ENCODE measurements at places on chromosomes 2 and 18.

- peak; percentile 53 for DNase-seq
Measured at GRCh38 chr2:189179570-189179950, at the start of gene COL5A2. COL5A2 (minus strand) TSS chr2:189179761; CDS start chr2:189179604, 157 bp downstream.

DNA sequence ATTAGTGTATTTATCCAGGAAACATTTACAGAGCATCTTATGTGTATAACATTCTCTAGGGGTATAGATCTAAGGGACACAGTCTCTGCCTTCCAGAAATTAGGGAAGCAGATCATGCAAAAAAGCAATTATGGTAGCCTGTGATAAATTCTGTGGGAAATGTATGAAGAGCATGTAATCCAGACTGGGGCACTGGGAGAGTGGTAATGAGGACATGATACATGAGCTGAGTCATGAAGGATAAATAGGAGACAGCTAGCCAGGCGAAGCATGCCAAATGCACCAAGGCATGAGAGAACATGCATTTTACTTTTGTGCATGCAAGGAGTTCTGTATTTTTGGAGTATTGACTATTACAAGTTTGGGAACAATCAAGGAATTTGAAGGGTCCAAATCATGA lies 8.9 kb upstream of the RPRM start:
- DNase-seq: no peak

- DNase-seq: no peak
Measured at GRCh38 chr2:9390151-9390850, 33.0 kb downstream of the ITGB1BP1 start.

GRCh38 chr2:26772064-26773001 lies 8.2 kb downstream of the SLC35F6 start:
- no peak for DNase-seq

DNA sequence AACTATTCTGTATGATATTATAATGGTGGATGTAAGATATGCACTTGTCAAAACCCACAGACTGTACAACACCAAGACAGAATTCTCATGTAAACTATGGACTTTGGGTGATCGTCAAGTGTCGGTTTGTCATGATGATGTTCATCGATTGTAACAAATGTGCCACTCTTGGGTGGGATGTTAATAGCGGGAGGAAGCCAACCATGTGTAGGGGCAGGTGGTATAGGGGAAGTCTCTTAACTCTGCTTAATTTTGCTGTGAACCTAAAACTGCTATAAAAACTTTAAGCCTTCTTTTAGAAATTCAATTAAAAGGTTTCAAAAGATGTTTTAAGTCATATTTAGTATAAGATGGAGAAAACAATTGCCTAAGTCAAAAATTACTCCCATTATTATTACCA lies 139.0 kb downstream of the ANKRD44 start:
- no peak for DNase-seq

- peak; percentile 26 for DNase-seq
Measured at GRCh38 chr18:28793901-28794300, 617.0 kb upstream of the CDH2 start.

DNA sequence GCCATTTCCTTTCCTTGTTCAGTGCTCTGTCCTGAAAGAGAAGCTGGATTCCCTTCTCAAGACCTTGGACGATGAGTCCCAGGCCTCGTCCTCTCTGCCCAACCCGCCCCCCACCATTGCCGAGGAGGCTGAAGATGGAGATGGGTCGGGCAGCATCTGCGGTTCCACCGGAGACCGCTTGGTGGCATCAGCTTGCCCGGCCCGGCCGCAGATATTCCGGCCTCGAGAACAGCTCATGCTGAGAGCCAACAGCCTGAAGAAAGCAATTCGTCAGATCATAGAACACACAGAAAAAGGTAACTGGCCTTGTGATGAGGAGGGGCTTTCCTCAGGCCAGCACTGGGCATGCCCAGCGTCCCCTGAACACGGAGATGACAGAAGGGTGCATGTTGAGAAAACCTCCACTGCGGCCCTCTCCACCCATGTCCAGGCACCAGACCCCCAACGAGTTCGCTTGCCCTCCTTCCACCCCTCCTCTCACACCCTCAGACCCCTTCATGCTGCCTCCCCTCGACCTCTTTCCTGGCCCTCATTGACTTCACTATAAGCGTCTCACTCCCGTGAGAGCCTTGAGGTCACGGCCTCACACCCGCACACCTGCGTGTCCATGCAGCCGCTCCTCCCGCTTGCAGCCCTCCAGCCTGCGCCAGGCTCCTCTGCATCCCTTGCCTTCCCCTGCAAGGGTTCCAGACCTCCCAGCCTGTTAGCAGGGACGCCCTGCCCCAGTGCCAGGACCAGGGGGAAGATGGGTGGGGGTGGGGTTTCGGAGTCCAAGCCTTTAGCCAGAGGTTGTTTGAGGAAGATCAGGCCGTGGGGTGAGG lies 95.0 kb downstream of the DGKD start:
- DNase-seq: peak; percentile 7

DNA sequence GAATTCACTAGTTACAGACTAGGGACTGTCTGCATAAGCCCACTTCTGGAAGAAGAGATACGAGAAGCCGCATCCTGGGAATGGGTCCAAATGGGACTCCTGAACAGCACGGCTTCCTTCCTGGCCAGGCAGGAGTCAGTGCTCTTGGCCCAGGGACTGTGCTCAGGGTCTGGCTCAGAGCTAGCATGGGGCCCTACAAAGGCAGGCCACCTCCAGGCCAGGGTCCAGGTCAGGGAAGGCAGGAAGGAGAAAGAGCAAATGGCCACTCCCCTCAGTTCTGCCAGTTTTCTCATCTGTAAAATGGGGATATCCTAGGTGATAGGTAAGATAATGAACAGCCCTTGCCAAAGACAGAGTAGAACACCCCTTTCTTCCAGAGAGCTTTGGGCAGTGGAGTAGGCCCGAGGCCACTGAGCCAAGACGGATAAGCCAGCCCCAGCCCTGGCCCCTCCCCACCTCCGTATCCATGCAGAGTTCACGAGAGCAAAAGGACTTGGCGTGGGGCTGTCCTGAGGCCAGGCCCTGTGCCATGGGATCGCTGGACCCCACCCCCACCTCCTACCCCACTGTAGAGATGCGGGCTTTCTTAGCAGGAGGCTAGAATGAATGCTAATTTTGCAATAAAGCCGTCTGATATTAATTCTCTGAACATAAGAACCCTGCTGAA lies 190.1 kb downstream of the MGAT5 start:
- DNase-seq: no peak

GRCh38 chr18:67670024-67670543 lies 153.6 kb upstream of the DSEL start:
- no peak for DNase-seq

- no peak for DNase-seq
Measured at GRCh38 chr2:175729049-175729706, 272.9 kb downstream of the LNPK start.

GRCh38 chr2:99865818-99866676 lies 276.3 kb downstream of the AFF3 start:
- no peak for DNase-seq

- DNase-seq: no peak
Measured at GRCh38 chr2:197427986-197428385, 6.8 kb downstream of the SF3B1 start.

GRCh38 chr2:158179660-158180059 lies 78.0 kb downstream of the UPP2 start:
- no peak for DNase-seq

- DNase-seq: no peak
Measured at GRCh38 chr2:227578642-227579041, 20.1 kb upstream of the SCYGR2 start.

GRCh38 chr2:66813976-66814375 lies 379.1 kb downstream of the MEIS1 start:
- DNase-seq: no peak

- no peak for DNase-seq
Measured at GRCh38 chr2:168997118-168997521, 34.0 kb downstream of the ABCB11 start.

GRCh38 chr2:108268001-108268400 lies 20.7 kb upstream of the SULT1C2 start:
- DNase-seq: no peak

DNA sequence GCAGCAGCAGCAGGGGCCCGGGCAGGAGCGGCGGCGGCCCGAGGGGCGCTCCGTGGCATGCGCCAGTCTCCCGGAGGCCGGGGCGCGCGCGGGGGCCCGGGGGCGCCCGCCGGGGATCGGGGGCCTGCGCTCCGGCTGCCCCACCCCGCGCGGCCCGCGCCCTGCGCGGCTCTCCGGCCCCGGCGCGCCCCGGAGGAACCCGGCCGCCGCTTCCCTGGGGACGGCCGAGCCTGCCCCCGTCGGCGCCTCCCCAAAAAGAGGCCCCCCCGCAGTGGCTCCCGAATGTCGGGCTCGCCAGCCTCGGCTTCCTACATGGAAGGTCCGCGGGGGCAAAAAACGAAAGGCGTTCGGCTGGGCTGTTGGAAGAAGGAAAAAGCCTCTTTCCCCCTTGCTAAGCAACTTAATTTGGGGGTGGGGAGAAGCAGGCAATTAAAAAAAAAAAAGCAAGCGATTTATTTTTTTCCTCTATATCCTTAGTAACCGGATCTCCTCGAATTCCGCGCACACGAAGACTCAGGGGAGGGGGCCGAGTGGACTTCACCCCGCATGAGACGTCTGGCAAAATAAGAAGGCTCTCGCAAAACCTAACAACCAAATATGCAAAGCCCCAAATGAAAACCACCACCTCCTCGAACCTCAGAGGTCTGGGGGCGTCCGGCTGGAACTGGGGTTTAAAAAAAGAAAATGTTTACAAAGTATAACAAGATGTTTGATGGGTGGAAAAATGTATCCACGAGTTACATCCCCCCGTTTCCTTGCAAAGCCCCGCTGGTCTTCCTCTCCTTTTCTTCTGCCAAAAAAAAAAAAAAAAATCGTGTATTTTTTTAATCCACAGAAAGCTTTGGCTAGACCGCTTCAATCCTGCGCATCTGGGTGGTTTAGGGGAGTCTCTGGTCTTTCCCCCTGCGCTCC lies at the start of gene SMAD7:
SMAD7 (minus strand) TSS at position 430 of the 912 bp plus-strand sequence. CDS start 541 bp downstream, outside the sequence.
- no peak for DNase-seq

DNA sequence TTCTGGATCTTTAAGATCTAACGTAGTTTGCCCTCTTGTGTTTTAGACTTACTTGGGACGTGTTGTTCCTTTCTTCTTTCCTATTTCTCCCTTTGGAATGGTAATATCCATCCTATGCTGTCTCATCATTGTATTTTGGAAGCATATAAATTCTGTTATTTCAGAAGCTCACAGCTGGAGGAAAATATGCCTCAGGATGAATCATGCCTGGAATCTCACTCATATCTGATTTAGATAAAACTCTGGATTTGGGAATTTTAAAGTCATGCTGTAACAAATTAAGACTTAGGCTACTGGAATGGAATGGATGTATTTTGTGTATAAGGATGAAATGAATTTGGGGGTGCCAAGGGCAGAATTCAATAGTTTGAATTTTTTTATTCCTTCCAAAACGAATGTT lies 245.2 kb upstream of the GULP1 start:
- DNase-seq: no peak

- DNase-seq: no peak
Measured at GRCh38 chr2:120243875-120244553, 8.6 kb upstream of the RALB start.

GRCh38 chr2:96541398-96542152 lies 5.0 kb downstream of the ARID5A start:
- no peak for DNase-seq

DNA sequence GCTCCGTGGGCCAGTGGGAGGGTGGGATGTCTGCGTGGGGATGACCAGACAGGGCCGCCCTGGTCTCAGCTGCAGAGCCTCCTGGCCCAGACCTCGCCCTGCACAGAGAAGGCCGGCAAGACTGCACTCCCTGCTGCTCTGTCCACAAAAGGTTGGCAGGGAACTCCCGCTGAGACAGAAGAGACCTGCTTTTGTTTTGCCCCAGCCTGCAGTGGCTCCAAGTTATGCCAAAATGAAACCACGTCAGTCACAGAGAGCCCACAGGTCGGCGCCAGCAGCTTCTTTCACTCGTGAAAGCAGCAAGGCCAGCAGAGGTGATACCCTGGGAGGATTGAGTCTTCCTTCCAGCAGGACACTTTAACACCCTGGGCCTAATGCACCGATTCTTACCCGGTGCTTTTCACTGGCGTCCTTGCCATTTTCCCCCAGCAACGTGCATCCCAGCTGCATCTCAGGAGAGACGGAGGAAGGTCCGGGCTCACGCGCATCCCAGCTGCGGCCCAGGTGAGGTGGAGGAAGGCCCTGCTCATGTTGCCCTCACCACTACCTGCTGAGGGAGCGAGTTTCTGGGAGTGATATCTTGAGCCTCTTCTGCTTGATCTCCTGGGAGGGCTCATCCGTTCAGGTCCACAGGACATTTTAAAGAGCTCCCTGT lies 22.1 kb upstream of the CTDP1 start:
- DNase-seq: no peak

- DNase-seq: no peak
Measured at GRCh38 chr2:67018301-67018700, 378.8 kb upstream of the ETAA1 start.

Data from pulmonary artery endothelial cell (primary cell).